ENCODE measurements at places on chromosomes 2 and 18. TPM values are rescaled to one million over a fixed set of nuclear protein-coding genes. Genes with fewer than 3 reads are reported as not detected.

LAMA1 gene
- total RNA-seq: 0.78 TPM

- H3K36me3 ChIP-seq: no peaks in the 10 kb centered on the region
- H3K27ac ChIP-seq: no peak overlapping the region
- DNase-seq: no peak
- H3K4me3 ChIP-seq: no peak overlapping the region
These were observed 16.5 kb upstream of the VIT start for GRCh38 chr2:36680012-36680411.

DNA sequence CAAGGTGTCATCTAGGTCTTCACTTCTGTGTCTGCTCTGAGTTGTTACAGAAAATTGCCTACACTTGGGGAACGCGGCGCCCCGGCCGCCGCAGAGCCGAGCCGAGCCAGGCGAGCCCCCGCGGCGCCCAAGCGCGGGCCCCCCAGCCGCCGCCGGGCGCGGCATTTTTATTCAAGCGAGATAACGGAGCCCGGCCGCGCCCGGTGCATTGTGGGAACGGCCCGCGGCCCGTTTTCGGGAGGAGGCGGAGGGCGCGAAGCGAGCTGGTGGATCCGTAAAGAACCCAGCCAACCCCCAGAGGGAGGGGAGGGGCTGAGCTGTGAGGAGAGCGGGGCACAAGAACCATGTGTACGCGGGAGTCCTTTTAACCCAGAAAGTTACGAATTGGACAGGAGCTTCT, 191.8 kb downstream of the FTCDNL1 start:
- peak overlapping the region; percentile 15 for H3K4me3 ChIP-seq
- H3K36me3 ChIP-seq: no peaks in the 10 kb centered on the region
- DNase-seq: peak; percentile 49
- no peak overlapping the region for H3K27ac ChIP-seq

DNA sequence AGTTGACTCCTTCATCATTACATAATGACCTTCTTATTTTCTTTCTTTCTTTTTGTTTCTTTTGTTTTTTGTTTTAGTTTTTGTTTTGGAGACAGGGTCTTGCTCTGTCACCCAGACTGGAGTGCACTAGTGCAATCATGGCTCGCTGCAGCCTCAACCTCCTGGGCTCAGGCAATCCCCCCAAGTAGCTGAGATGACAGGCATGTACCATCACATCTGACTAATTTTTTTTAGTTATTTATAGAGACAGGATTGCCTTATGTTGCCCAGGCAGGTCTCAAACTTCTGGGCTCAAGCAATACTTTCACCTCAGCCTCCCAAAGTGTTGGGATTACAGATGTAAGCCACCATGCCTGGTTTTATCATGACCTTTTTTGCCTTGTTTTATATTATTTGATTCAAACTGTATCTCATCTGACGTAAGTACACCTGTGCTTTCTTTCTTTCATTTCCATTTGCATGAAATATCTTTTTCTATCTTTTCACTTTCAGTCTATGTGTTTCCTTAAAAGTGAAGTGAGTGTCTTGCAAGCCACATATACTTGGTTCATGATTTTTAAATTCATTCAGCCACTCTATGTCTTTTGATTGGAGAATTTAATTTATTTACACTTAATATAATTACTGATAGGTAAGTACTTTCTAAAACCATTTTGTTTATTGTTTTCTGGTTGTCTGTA, 39.1 kb downstream of the SP100 start:
- no peaks in the 10 kb centered on the region for H3K27me3 ChIP-seq
- no peaks in the 10 kb centered on the region for H3K4me1 ChIP-seq
- H3K4me3 ChIP-seq: no peak overlapping the region
- no peak for DNase-seq
- no peak overlapping the region for H3K27ac ChIP-seq

DNA sequence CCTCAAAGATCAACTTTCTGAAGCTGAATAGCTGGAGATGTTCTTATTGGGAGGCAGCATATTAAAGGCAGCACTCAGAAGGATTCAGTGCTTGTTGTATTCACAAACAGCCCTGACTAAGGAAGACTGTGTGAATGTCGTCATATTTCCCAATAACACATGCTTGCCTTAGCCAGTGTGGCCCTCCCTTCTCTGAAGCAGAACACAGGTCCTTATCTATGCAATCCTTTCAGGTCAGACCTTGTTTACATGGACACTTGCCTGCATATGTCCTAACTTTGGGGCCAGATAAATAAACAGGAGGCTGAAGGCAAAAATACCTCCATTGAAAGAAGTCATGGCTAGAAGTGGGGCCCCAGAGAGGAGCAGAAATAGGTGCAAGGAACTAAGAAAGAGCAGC, 97.2 kb downstream of the SLC4A3 start:
- H3K4me1 ChIP-seq: no peaks in the 10 kb centered on the region
- no peaks in the 10 kb centered on the region for H3K36me3 ChIP-seq
- DNase-seq: no peak
- no peaks in the 10 kb centered on the region for H3K27me3 ChIP-seq

ATOH8 gene
- 56.7 TPM for total RNA-seq

GRCh38 chr2:132037527-132038178, 124.1 kb downstream of the ANKRD30BL start:
- H3K27me3 ChIP-seq: no peaks in the 10 kb centered on the region
- peak overlapping the region; percentile 43 for H3K4me3 ChIP-seq
- H3K36me3 ChIP-seq: no peaks in the 10 kb centered on the region
- peak; percentile 69 for DNase-seq
- no peaks in the 10 kb centered on the region for H3K4me1 ChIP-seq

GRCh38 chr2:96184989-96185388, 23.6 kb downstream of the STARD7 start:
- DNase-seq: no peak
- H3K4me1 ChIP-seq: no peaks in the 10 kb centered on the region
- H3K27ac ChIP-seq: no peak overlapping the region
- no peaks in the 10 kb centered on the region for H3K27me3 ChIP-seq
- peaks cover 6% of the 10 kb centered on the region for H3K36me3 ChIP-seq

GRCh38 chr2:180846756-180847472, 133.5 kb upstream of the UBE2E3 start:
- H3K4me1 ChIP-seq: no peaks in the 10 kb centered on the region
- H3K4me3 ChIP-seq: no peak overlapping the region
- no peak overlapping the region for H3K27ac ChIP-seq
- DNase-seq: no peak

CD226 gene
- total RNA-seq: 3.2 TPM

GRCh38 chr2:10876963-10877362, 34.8 kb upstream of the KCNF1 start:
- no peaks in the 10 kb centered on the region for H3K36me3 ChIP-seq
- no peaks in the 10 kb centered on the region for H3K4me1 ChIP-seq
- no peak overlapping the region for H3K27ac ChIP-seq
- DNase-seq: no peak
- H3K27me3 ChIP-seq: no peaks in the 10 kb centered on the region
- no peak overlapping the region for H3K4me3 ChIP-seq

DNA sequence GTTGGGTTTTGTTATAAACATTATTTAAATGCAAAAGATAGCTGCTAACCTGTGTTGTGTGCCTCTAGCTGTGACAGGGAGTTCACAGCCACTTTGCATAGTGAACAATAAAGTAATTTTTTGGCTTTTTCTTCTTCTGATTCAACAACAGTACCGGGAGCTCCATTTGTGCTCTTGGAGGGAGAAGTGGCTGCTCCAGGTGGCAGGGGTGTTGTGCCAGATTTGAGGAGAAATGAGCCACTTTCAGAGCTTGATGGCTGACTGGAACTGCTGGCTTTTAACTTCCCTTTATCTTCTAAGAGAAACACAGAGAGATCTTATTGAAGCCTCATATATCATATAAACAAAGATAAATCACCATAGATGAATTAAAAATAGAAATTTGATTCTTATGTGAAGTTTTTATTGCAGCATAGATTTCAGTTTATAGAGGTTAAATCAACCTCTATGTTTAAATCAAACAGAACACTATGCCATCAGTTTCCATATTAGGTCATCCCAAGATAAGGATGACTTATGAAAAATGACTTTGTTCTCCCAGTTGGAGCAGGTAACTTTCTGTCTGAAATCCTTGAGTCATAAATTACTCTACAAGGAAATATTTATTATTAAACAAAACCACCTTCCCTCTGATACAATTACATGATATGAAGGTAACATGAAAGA, 182.0 kb upstream of the SESTD1 start:
- no peak overlapping the region for H3K4me3 ChIP-seq
- H3K27me3 ChIP-seq: no peaks in the 10 kb centered on the region
- no peaks in the 10 kb centered on the region for H3K4me1 ChIP-seq
- no peak overlapping the region for H3K27ac ChIP-seq
- no peak for DNase-seq
- H3K36me3 ChIP-seq: no peaks in the 10 kb centered on the region

ACVR1C gene
- total RNA-seq: 1.1 TPM

All from aorta (tissue), 5 donors.